ENCODE measurements at places on chromosomes 6 and 20. TPM values are rescaled to one million over a fixed set of nuclear protein-coding genes. Genes with fewer than 3 reads are reported as not detected.

The OR2W1 gene
- not detected for total RNA-seq

The SNAI1 gene
- 12.9 TPM for total RNA-seq

The UNC5CL gene
- total RNA-seq: 1.6 TPM

The FARS2 gene
- total RNA-seq: 23.3 TPM

The PDYN gene
- total RNA-seq: 0.63 TPM

The ADGB gene
- not detected for total RNA-seq

The ALDH5A1 gene
- total RNA-seq: 12.9 TPM

The SNAP91 gene
- total RNA-seq: 8.7 TPM

The SPATA2 gene
- total RNA-seq: 10.5 TPM

The ZBTB2 gene
- 17.5 TPM for total RNA-seq

The FAM83B gene
- total RNA-seq: not detected

The BPIFB4 gene
- not detected for total RNA-seq

All from neural crest cell (in vitro differentiated cells).